Activated naive CD8-positive, alpha-beta T cell treated with anti-CD3 and anti-CD28 coated beads, Interleukin-2, amount 50 U/mL, for 24 hours (primary cell): ENCODE measurements at places on chromosomes 2 and 18.
A peak's percentile ranks its signal among the peaks of the same experiment; 100 is the strongest.

- DNase-seq, result no peak
These were observed 328.9 kb downstream of the TDRD15 start for GRCh38 chr2:21452678-21453077.

GRCh38 chr18:51226587-51227350 lies 29.3 kb upstream of the MEX3C start:
- no peak for DNase-seq

GRCh38 chr2:173990970-173991819 lies 26.0 kb upstream of the SP3 start:
- no peak for DNase-seq

DNA sequence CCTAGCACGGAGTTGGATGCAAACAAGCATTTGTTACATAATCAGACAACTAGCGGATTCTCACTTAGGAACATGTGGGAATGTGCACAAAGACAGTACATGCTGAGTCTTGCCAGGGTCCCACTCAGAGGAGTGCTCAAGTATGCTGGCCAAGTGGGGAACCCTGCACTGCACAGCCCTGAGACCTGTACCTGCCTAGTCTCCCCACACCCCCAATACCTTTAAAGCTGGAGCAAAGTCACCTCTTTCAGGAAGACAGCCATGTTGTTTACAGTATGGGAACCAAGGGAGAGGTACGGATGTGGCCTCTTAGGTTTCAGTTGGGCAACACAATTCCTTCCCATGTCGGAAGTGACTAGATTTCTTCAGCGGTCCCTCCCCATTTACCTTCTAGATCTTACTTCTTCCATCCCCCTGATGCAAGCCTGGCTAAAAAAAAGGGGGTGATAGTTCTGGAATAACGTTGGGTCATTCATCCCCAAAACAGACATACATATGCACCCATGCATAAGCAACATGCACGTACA lies 10.7 kb downstream of the CXCR1 start:
- no peak for DNase-seq

DNA sequence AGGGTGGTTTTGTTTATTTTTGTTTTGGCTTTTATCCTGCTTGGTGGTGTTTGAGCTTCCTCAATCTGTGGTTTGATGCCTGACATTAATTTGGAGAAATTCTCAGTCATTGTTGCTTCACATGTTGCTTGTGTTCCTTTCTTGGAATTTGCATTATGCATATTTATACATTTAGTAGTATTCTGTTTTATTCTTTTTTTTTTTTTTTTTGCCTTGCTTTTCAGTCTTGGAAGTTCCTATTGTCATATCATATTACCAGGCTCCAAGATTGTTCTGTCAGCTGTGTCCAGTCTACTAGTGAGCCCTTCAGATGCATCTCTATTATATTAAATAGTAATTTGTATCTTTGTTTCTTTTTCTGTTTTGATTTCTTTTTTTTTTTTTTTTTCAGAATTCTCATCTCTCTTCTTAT lies 77.0 kb downstream of the EPC2 start:
- no peak for DNase-seq

DNA sequence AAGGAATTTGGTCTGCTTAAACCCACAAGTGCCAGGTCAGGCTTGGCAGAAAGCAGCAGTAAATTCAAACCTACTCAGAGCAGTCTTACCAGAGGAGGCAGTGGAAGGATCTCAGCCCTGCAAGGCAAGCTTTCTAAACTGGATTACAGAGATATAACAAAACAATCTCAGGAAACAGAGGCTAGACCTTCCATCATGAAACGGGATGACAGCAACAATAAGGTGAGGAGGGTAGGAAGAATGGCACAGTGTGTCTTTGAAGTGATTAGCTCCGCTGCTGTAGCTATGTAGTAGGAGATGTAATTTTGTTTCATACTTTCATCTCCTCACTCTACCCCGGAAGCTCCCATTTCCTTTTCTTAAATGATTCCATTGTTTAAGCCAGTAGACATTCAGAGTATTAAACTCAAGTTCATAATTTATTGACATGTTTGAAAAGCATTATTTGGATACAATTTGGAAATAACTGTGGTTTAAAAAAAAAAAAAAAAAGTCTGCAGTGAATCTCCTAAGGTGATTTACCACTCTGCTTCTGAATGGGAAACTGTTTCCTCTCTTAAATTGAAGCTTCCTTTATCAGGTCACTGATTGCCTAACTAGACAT lies 29.4 kb upstream of the DYSF start:
- no peak for DNase-seq

- no peak for DNase-seq
These were observed 83.9 kb upstream of the TMEM178A start for GRCh38 chr2:39581866-39582265.

- DNase-seq, result peak; percentile 26
These were observed 8.7 kb upstream of the TGIF1 start for GRCh38 chr18:3441290-3441689.

GRCh38 chr2:3154700-3155099 lies 222.9 kb downstream of the EIPR1 start:
- no peak for DNase-seq

DNA sequence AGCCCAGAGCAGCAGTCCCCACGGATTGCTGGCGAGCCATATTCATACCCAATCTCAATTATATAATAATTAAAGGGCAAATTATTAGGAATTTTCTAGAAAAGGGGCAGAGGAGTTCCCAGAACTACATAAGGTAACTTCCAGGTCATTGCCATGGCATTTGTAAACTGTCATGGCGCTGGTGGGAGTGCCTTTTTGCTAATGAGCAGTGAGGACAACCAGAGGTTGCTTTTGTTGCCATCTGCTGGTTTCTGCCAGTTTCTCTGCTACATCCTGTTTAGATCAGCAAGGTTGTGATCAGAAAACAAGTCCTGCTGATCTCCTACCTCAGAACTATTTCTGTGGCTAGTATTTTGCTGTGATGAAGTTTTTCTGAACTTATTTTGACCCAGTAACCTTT lies 159.8 kb upstream of the PIEZO2 start:
- DNase-seq, result no peak

- peak; percentile 70 for DNase-seq
These were observed 23.4 kb upstream of the CHRNA1 start for GRCh38 chr2:174787487-174788205.

DNA sequence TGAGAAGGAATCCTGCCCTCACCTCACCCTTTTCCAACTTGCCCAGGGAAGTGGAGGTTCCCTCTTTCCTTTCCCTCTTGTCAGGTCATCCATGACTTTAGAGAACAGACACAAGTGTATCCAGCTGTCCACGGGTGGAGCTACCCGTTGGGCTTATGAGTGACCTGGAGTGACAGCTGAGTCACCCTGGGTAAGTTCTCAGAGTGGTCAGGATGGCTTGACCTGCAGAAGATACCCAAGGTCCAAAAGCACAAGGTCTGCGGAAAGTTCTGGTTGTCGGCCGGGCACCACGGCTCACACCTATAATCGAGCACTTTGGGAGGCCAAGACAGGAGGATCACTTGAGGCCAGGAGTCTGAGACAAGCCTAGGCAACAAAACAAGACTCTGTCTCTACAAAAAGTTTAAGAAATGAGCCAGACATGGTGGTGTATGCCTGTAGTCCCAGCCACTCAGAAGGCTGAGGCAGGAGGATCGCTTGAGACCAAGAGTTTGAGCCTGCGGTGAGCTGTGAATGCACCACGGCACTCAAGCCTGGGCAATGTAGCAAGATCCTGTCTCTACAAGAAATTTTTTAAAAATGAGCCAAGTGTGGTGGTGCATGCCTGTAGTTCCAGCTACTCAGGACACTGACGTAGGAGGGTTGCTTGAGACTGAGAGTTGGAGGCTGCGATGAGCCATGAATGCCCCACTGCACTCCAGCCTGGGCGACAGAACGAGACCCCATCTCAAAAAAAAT lies 14.0 kb upstream of the CNDP1 start:
- no peak for DNase-seq

DNA sequence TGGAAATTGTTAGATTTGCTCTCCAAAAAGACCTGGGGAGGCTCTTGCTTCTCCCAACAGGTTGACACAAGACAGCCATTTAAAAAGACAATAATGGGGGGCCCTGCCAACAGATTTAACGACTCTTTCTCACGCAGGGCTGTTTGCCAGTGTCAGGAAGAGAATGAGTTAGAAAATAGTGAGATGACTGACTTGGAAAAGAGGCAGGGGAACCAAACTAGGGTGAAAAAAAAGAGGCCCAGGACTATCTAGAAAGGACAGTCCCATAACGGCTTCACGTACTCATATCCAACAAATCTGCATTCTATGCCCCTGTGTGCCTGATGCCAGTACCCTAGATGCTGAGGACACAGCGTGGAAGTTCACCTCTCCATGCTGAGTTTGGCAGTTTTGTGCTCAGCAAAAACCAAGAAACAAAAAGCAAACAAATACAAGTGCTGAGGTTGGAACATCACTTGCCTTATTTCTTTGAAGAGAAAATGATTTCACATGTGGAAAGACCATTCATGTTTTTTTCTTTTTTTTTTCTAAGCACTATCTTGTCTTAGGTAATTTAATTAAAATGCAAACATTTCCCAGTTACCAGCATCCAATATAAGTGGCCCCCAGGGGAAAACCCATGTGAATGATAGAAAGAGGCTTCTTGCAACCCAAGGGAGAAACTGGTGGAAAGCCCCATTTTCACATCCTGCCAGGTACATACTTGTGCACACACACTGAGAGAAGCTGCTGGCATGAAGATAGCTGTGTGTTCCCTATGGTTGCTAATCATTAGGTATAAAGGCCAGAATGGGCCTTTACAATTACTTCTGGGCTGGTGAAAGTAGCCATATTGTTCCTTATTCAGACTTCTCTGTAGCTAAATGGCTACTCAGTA lies 10.6 kb upstream of the WIPF1 start:
- no peak for DNase-seq

GRCh38 chr2:144890828-144891227 lies 370.9 kb upstream of the ZEB2 start:
- DNase-seq, result no peak

DNA sequence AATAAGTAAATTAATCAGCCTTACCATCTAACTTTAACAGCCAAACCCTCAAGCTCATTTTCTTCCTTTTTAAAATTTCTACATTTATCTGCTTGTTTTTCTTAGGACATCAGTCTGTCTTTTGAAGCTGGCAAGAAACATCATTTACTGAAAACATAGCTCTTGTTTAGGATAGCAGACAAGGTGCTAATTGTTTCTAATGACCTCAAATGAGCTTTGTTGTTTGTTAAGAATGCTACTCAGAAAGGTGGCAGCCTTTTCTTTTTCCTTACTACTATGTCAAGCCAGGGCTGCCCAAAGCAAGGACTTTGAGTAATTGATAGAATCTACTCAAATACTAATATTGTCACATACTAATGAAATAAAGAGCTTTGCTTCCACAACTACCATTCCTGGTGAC lies 171.8 kb downstream of the LRP1B start:
- DNase-seq, result no peak

DNA sequence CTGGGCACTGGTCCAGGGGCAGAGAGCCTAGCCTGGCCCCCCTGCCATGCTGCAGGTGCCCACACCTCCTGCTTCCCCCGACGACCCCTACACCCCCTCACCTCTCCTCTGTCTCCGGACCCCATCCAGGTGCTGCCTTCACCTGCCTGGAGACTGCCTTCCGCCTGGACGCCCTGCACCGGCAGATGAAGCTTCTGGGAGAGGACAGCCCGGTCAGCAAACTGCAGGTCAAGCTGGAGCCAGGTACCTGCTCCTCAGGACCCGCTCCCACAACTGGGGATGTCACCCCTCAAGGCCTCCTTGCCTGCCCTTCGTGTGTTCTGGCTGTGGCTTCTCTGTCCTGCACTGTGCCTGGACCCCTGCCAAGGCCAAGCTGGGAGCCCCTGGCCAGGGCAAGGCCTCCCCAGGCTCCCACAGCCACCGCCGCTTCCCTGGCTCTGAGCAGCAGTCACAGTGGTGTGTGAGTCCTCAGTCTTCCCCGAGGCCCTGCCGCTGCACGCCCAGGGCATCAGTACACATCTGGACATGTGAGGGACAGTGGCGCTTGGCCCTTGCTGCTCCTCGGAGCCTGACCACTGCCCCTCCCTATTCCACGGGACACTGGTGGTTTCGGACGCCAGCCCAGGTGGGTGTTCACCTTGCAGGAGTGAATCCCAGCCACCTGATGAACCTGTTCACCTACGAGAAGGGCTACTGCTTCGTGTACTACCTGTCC lies 6.3 kb downstream of the RNPEPL1 start:
- DNase-seq, result no peak

- DNase-seq, result no peak
These were observed 23.1 kb downstream of the HS1BP3 start for GRCh38 chr2:20627712-20628380.

GRCh38 chr2:97739020-97739892 lies 25.9 kb downstream of the ZAP70 start:
- DNase-seq, result no peak

- no peak for DNase-seq
These were observed 113.7 kb upstream of the PARD3B start for GRCh38 chr2:204431529-204431928.

DNA sequence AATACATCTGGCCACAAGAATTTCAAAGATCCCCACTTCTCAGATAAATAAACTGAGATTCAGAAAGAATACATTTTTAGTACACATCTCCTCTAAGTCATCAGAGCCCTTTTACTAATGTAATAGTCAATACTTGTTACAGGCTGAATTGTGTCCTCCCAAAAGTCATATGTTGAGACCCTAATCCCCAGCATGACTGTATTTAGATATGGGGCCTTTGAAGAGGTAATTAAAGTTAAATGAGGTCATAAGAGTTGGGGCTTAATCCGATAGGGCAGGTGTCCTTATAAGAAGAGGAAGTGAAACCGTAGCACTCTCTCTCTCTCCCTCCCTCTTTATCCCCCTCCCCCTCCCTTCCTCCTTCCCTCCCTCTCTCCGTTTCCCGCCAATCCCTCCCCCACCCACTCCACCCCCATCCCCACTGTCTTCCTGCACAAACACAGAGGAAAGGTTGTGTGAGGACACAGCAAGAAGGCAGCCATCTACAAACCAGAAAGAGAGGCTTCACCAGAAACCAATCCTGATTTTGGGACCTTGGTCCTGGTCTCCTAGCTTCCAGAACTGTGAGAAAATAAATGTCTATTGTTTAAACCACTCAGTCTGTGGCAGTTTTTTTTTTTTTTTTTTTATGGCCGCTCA lies 66.6 kb upstream of the ZNF397 start:
- no peak for DNase-seq

DNA sequence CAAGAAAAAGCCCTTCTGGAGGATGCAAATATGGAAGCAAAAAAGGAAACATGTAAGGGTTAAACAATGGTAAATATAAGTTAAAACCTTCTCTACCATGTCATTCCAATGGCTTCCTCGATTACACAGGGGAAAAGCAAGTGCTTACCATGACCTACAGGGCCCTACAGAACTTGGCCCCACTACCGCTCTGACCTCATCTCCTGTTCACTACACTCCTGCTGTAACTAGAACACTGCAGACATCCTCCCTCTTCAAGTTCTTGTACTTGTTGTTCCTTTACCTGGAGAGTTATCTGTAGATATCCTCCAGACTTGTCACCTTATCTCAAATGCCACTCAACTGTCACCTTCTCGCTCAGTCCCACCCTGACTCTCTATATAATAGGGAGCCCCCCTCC lies 194.6 kb downstream of the L3MBTL4 start:
- DNase-seq, result no peak

GRCh38 chr2:98454500-98455235 lies 10.0 kb downstream of the INPP4A start:
- DNase-seq, result no peak
